ENCODE measurements at places on chromosomes 3 and 15. TPM values are rescaled to one million over a fixed set of nuclear protein-coding genes. Genes with fewer than 3 reads are reported as not detected.
A peak's percentile ranks its signal among the peaks of the same experiment; 100 is the strongest.

DNA sequence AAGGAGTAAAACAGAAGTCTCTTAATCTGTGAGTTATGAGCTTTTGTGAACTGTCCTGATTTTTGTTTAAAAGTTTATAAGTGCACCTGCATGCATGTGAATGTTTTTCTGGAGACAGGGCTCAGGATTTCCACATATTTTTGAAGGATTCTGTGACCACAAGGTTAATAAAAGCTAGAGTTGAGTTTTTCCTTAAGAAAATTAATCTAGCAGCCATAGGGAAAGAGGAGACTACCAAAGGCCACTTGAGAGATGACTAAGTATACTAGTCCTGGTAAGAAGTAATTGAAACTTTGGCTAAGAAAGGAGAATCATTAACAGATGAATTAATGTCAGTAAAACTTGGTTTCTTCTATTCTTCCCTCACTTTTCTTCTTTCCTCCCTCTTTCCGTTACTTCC is 176.8 kb upstream of the EPHA3 start:
- H3K4me3 ChIP-seq = no peak overlapping the region
- H3K4me1 ChIP-seq = no peaks in the 10 kb centered on the region
- no peak overlapping the region for H3K27ac ChIP-seq
- H3K27me3 ChIP-seq = no peaks in the 10 kb centered on the region
- H3K36me3 ChIP-seq = no peaks in the 10 kb centered on the region

GRCh38 chr15:89578146-89578545 is 2.9 kb downstream of the TICRR start:
- no peak overlapping the region for H3K4me3 ChIP-seq
- H3K27me3 ChIP-seq = no peaks in the 10 kb centered on the region
- H3K36me3 ChIP-seq = no peaks in the 10 kb centered on the region

- H3K36me3 ChIP-seq = no peaks in the 10 kb centered on the region
- peaks cover 9% of the 10 kb centered on the region for H3K4me1 ChIP-seq
- DNase-seq = peak; percentile 63
- H3K27ac ChIP-seq = peak overlapping the region; percentile 95
- H3K4me3 ChIP-seq = peak overlapping the region; percentile 90
Observed at GRCh38 chr3:148992027-148992634, 791 bp downstream of the GYG1 start.

DNA sequence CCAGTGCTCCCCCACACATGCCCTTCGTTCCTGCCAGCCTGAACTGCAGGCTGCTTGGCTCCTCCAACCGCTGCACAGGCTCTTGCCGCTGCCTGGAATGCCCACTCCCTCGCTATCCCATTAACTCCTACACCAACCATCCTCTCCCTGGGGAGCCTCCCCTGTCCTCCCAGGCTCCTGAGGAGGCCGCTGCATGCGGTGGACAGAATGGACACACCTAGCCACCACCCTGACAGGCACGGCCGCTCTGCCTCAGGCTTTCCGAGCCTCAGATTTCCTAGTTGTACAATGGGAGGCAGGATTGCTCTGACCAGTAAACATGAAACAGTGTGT is 2.3 kb downstream of the PLXNB1 start:
- H3K27ac ChIP-seq = peak overlapping the region; percentile 93
- peaks cover 46% of the 10 kb centered on the region for H3K4me1 ChIP-seq
- DNase-seq = no peak
- H3K4me3 ChIP-seq = peak overlapping the region; percentile 3
- H3K27me3 ChIP-seq = no peaks in the 10 kb centered on the region
- no peaks in the 10 kb centered on the region for H3K36me3 ChIP-seq

IGDCC3 gene
- total RNA-seq = 1.3 TPM

GRCh38 chr3:119809249-119810017 is 27.5 kb downstream of the NR1I2 start:
- no peaks in the 10 kb centered on the region for H3K36me3 ChIP-seq
- H3K27me3 ChIP-seq = no peaks in the 10 kb centered on the region
- H3K4me3 ChIP-seq = peak overlapping the region; percentile 12
- no peak overlapping the region for H3K27ac ChIP-seq

CPB1 gene
- not detected for total RNA-seq

- H3K27me3 ChIP-seq = no peaks in the 10 kb centered on the region
- H3K36me3 ChIP-seq = no peaks in the 10 kb centered on the region
- peaks cover 7% of the 10 kb centered on the region for H3K4me1 ChIP-seq
Observed at GRCh38 chr3:64460877-64461276, 226.9 kb downstream of the ADAMTS9 start.

DNA sequence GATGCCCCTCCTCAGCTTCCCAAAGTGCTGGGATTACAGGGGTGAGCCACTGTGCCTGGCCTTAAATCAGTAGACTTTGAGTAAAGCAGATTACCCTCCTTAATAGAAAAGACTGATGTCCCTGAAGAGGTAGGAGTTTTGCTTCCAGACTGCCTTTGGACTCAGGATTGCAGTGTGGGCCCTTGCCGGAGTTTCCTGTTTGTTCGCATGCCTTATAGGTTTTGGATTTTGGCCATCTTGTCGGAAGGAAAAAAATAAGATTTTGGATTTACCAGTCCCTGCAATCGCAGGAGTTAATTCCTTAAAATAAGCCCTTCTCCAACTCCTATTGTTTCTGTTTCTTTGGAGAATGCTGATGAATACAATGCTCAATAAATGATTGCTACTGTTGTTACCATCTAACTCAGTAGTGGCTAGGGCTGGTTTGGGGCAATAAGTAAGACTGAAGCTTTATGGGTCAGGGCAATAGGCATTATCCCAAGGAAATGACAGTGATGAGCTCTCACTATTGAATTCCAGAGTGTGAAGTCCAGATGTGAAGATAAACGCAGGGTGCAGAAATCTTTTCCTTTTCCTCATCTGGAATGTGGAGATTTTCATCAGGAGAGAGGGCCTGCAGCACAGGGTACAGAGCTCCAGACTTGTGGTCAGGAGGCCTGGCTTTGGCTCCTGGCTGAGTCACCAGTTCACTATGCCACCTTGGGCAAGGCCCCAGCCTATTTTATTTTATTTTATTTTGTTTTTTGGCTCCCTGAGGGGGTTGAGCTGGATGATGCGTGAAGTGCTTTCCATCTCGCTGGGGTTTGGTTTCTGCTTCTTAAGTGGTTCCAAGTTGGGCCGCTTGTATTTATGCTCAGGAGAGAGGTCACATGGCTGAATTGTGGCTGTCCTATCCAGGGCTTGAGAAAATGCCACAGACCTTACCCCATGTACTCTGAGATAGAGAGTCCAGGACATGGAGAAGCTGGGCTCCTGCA is 25.3 kb downstream of the FOXL2 start:
- no peaks in the 10 kb centered on the region for H3K27me3 ChIP-seq
- no peak for DNase-seq
- H3K4me3 ChIP-seq = no peak overlapping the region
- H3K27ac ChIP-seq = no peak overlapping the region
- H3K36me3 ChIP-seq = no peaks in the 10 kb centered on the region
- H3K4me1 ChIP-seq = no peaks in the 10 kb centered on the region

GRCh38 chr15:59687836-59688235 is 1.3 kb downstream of the BNIP2 start:
- no peak overlapping the region for H3K27ac ChIP-seq
- no peaks in the 10 kb centered on the region for H3K27me3 ChIP-seq
- no peak for DNase-seq

MUC13 gene
- 0.15 TPM for total RNA-seq

- peak overlapping the region; percentile 35 for H3K27ac ChIP-seq
- H3K27me3 ChIP-seq = no peaks in the 10 kb centered on the region
- no peak overlapping the region for H3K4me3 ChIP-seq
- DNase-seq = no peak
- H3K36me3 ChIP-seq = no peaks in the 10 kb centered on the region
- H3K4me1 ChIP-seq = peaks cover 45% of the 10 kb centered on the region
Observed at GRCh38 chr15:64698823-64699222, 76.6 kb downstream of the RBPMS2 start.

BCL2A1 gene
- 1.0 TPM for total RNA-seq

CFAP20DC gene
- 0.99 TPM for total RNA-seq

CLDN16 gene
- 5.2 TPM for total RNA-seq

DNA sequence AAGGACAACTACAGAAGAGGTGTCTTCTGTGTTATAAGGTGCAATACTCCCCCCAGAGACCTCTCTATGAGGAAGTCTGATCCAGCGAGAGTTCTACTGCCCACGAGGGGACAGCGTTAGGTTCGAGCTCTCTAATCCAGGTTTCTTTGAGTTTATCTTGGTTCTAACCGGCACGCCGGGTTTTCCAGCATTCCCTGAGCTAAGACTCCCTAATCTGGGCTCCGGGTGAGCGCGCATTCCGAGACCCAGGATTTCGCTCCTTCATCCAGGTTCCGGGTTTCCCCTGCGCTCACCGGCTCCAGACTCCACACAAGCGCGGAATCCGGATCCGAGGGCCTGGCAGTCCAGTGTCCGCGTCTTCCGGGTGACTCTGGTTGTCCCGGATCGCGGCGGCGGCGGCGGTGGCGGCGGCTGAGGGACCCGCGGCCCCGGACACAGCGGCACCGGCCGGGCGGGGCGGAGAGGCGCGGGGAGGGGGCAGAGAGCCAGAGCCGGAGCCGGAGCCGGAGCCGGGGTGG is at the start of gene ZNF609:
ZNF609 (plus strand) TSS at position 373 of the 518 bp plus-strand sequence. CDS start 38,842 bp downstream, outside the sequence.
- H3K4me3 ChIP-seq = peak within 1 kb of the TSS; percentile 71
- H3K27ac ChIP-seq = peak within 1 kb of the TSS; percentile 93
- peak; percentile 97 for DNase-seq
- no peaks in the 10 kb centered on the region for H3K36me3 ChIP-seq

GRCh38 chr3:88996691-88997090 is 110.7 kb upstream of the EPHA3 start:
- DNase-seq = no peak
- H3K27me3 ChIP-seq = no peaks in the 10 kb centered on the region
- H3K4me1 ChIP-seq = no peaks in the 10 kb centered on the region

All from ovary (tissue), 10 donors.